DND-41 (cell line): ENCODE measurements at places on chromosomes 5 and 9.

DNA sequence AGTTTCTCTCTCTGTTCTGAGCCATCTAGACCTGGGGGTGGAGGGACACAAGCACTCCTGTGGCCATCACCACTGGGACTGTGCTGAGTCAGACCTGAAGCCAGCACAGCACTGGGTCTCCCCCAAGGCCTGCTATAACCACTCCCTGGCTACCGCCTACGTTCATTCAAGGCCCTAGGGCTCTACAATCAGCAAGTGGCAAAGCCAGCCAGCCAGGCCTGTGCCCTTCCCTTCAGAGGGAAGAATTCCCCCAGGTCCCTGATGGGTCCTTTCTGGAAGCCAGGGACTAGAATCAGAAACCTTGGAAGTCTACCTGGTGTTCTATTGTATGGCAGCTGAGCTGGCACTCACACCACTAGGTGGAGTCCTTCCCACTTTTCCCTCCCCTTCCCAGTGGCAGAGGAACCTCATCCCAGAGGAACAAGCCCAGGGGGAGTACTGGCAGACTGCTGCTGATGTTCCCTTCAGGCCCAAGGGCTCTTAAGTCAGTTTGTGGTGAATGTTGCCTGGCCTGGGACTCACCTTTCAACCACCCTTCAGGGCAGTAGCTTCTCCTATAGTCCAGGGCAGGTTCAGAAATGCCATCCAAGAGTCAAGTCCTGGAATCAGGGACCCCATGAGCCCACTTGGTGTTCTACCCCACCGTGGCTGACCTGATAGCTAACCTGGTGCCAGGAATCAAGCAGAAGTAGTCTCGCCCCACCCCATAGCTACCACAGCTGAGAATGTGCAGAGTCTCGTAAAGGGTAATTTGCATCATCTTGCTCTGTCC, 20.0 kb downstream of the JMY start:
- H3K4me3 ChIP-seq, result no peak overlapping the region
- DNase-seq, result no peak
- H3K27me3 ChIP-seq, result no peaks in the 10 kb centered on the region
- peaks cover 6% of the 10 kb centered on the region; the same call in 1 of the 2 replicates for H3K36me3 ChIP-seq

GRCh38 chr5:132635873-132636272, 22.1 kb upstream of the IL13 start:
- H3K4me3 ChIP-seq, result no peak overlapping the region
- no peak overlapping the region for H3K27ac ChIP-seq
- H3K27me3 ChIP-seq, result no peaks in the 10 kb centered on the region

GRCh38 chr5:139648205-139649081, at the start of gene CXXC5:
TSS of gene CXXC5 (plus strand) at chr5:139648349. CDS start at chr5:139680524, 32,175 bp downstream.
- H3K4me1 ChIP-seq, result peaks cover 46% of the 10 kb centered on the region
- peak within 1 kb of the TSS; percentile 62; the same call in 1 of the 2 replicates for H3K27ac ChIP-seq
- H3K27me3 ChIP-seq, result peaks cover 26% of the 10 kb centered on the region
- peak; percentile 77 for DNase-seq
- H3K4me3 ChIP-seq, result peak within 1 kb of the TSS; percentile 75

DNA sequence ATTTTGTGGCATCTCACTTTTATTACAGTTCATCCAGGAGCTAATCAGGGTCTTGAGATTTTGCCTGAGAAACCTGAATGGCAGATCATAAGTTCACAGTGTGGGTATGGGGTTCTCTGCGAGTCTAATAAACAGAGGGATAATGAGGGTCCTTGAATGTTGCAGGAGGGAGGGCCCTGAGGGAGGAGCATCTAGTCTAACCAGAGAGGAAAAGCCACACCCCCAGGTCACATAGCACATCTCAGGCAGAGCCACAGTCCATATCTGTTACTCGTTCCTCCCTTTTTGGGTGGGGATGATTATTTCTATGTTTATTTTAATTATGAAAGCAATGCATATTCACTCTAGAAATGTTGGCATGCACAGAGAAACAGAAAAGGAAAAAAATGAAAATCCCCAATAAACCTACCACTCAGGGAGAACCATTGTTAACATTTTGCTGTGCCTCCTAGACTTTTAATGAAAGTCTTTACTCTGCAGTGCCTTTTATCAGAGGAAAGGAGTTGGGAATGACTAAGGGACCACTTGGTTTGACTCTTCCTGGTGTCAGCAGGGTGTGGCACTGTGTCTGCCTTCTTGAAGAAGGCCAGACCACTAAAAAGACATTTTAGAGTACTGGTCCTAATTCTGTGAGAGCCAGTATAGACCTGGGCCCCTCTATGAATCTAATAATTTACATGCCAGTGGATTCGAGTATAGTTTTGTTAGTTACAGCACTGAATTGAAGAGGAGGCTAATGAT, 2.8 kb downstream of the GALNT12 start:
- no peak overlapping the region for H3K4me3 ChIP-seq
- no peak overlapping the region for H3K27ac ChIP-seq
- DNase-seq, result no peak
- H3K36me3 ChIP-seq, result no peaks in the 10 kb centered on the region

DNA sequence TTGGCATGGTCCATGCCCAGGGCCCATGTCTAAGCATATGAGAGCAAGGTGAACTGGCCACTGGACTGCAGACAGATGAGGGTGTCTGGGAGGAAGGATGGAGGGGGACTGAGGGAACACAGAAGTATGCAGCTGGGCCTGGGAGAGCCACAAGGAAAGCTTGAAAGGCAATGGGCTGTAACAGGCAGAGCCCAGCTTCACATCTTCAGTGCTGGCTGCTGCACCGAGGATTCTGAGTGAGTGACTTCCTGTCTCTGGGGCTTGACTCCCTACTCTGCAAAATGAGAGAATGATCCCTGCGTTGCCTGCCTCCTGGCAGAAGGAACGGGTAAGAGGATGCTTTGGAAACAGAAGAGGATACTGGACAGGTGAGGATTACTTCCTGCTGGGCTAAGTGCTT, 29.0 kb downstream of the COL15A1 start:
- H3K27ac ChIP-seq, result no peak overlapping the region
- H3K4me3 ChIP-seq, result no peak overlapping the region
- DNase-seq, result no peak
- H3K36me3 ChIP-seq, result no peaks in the 10 kb centered on the region

- no peaks in the 10 kb centered on the region for H3K4me1 ChIP-seq
- no peak for DNase-seq
- no peak overlapping the region for H3K27ac ChIP-seq
- no peaks in the 10 kb centered on the region for H3K36me3 ChIP-seq
- no peak overlapping the region for H3K4me3 ChIP-seq
- no peaks in the 10 kb centered on the region for H3K27me3 ChIP-seq
Measured at GRCh38 chr9:5569409-5569808, 59.1 kb downstream of the PDCD1LG2 start.

- no peak overlapping the region for H3K27ac ChIP-seq
- H3K27me3 ChIP-seq, result no peaks in the 10 kb centered on the region
- peaks cover 10% of the 10 kb centered on the region; the same call in 1 of the 2 replicates for H3K4me1 ChIP-seq
- DNase-seq, result peak; percentile 69
- H3K36me3 ChIP-seq, result peaks cover 10% of the 10 kb centered on the region
- no peak overlapping the region for H3K4me3 ChIP-seq
Measured at GRCh38 chr9:107340920-107341632, 58.0 kb downstream of the RAD23B start.

- no peak for DNase-seq
- H3K36me3 ChIP-seq, result no peaks in the 10 kb centered on the region
- no peaks in the 10 kb centered on the region for H3K4me1 ChIP-seq
- no peaks in the 10 kb centered on the region for H3K27me3 ChIP-seq
- H3K4me3 ChIP-seq, result no peak overlapping the region
Measured at GRCh38 chr9:87894998-87895625, 12.4 kb downstream of the SPATA31E1 start.

GRCh38 chr5:131671409-131671808, 36.4 kb upstream of the RAPGEF6 start:
- no peaks in the 10 kb centered on the region for H3K27me3 ChIP-seq
- no peak overlapping the region for H3K4me3 ChIP-seq
- H3K36me3 ChIP-seq, result peaks cover 85% of the 10 kb centered on the region
- H3K27ac ChIP-seq, result no peak overlapping the region

DNA sequence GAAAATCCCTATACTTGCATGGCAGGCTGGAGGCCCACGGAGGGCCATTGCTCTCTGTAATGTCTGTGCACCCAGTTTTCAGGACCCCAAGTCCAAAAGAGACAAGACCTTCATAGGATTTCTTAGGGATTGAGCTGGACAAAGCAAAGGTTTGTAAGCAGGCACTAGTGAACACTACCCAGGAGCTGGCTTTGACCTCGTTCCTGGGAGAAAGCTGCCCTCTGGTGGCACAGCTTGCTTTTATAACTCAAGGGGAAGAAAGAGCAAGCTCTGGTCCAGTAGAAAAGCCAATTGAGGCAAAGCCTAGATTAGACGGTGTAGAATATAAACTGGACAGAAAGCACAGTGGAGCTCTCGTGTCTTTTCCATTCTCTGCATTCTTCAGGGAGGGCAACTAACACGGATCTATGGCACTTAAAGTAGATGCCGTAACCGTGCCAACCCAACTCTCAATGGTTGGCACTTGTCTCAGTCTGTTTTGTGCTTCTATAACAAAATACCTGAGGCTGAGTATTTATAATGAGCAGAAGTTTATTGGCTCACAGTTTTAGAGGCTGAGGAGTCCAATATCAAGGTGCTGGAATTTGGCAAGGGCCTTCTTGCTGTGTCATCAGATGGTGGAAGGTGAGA, 7.9 kb downstream of the GABRP start:
- H3K4me1 ChIP-seq, result no peaks in the 10 kb centered on the region
- H3K36me3 ChIP-seq, result no peaks in the 10 kb centered on the region
- no peaks in the 10 kb centered on the region for H3K27me3 ChIP-seq
- no peak overlapping the region for H3K27ac ChIP-seq
- DNase-seq, result peak; percentile 9

DNA sequence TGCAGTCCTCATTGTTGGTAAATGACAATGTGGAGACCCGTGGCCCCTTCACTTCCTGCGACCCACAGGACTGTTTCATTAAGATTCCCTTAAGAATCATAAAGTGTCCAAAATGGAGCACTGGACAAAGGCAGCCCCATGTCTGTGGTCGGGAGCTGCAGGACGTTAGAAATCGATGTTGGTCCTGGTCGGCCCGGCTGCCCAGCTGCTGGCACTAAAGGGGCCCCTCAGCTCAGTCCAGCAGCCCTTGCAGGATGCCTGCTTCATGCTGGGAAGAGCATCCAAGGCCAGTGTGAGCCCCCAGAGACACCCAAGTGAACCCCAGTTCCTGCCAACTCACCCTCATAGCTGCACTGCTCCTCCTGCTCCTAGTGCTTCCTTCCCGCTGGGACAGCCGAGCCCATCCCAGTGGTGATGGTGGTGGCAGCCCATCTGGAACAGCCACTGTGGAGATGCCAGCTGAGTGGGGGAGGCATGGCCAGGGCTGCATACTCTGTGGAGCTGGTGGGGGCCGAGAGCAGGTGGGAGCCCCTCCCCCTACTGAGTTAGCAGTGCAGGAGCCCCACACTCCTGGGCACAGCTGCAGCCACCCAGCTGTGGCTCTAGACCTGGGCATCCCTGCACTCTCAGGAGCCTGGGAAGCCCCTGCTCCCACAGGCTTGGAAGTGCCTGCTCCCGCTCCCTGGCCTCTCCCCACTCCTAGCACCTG, 168.0 kb upstream of the IRX2 start:
- H3K4me1 ChIP-seq, result no peaks in the 10 kb centered on the region
- no peak overlapping the region for H3K4me3 ChIP-seq
- no peak overlapping the region for H3K27ac ChIP-seq
- no peaks in the 10 kb centered on the region for H3K27me3 ChIP-seq
- DNase-seq, result no peak

GRCh38 chr5:134125039-134126015, 10.8 kb downstream of the TCF7 start:
- H3K36me3 ChIP-seq, result peaks cover 8% of the 10 kb centered on the region
- DNase-seq, result no peak
- H3K27ac ChIP-seq, result no peak overlapping the region
- no peak overlapping the region for H3K4me3 ChIP-seq
- H3K4me1 ChIP-seq, result peaks cover 13% of the 10 kb centered on the region

DNA sequence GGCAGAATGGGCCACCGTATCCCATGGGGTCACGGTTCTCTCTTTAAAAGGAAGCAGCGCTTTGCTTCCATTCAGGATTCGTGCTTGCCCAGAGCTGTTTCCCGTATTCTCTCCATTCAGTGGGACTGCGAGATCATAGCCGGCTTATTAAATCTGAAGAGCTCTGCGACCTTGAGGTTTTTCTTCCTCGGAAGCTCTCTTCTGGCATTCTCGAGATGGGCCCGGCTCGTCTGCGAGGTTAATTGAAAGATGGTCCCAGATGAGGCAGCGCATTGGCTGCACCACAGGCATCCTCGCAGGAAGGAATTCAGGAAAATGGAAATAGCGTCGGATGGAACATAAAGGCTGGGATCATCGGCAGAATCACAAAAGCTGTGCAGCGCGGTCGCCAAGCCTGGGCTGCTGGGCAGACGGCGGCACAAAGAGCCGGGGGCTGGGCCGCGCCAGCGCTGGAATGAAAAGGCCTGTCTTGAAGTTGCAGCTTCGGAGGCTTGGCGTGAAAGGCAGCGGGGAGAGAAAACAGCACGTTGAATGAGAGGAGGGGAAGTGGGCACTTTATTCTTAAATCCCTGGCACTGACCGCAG, 236.2 kb downstream of the IRX2 start:
- no peaks in the 10 kb centered on the region for H3K36me3 ChIP-seq
- H3K4me1 ChIP-seq, result no peaks in the 10 kb centered on the region
- H3K27ac ChIP-seq, result no peak overlapping the region
- no peaks in the 10 kb centered on the region for H3K27me3 ChIP-seq

DNA sequence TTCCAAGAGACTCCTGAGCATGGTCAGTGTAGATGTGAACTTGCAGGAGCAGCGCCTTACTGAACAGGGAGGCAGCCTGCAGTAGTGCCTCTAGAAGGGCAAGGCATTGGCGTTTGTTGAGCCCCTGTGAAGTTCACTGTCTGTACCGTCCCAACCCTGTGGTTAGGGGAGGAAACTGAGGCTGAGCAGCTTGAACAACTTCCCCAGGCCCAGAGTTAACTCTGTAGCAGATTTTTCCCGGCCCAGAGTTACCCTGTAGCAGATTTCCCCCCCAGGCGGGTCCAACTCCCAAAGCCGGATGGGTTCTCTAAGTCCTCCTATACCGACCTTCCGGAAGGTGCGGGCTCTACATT, 9.6 kb downstream of the LMX1B start:
- H3K4me1 ChIP-seq, result no peaks in the 10 kb centered on the region
- H3K27ac ChIP-seq, result no peak overlapping the region
- H3K4me3 ChIP-seq, result no peak overlapping the region
- H3K27me3 ChIP-seq, result peaks cover 23% of the 10 kb centered on the region

DNA sequence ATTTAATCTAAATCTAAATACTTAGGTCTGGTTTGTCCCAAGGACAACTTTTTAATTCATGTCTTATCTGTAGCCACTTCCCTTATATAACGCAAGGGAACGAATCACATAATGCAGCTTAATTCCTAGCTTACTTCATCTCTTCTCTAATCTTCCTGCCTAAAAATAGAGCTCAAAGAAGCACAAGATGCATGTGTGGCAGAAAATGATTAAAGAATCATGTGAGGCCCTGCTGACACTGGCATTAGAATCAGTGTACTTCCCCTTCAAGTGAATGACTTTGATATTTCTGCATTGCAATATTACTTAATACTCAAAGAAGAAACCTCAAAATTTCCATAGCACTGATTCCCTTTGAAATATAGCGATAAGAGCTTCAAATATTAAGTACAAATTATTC, 317.9 kb upstream of the FTMT start:
- no peaks in the 10 kb centered on the region for H3K36me3 ChIP-seq
- H3K27me3 ChIP-seq, result no peaks in the 10 kb centered on the region
- DNase-seq, result no peak
- H3K4me3 ChIP-seq, result no peak overlapping the region
- no peaks in the 10 kb centered on the region for H3K4me1 ChIP-seq
- H3K27ac ChIP-seq, result no peak overlapping the region

- no peak for DNase-seq
- H3K4me1 ChIP-seq, result peaks cover 30% of the 10 kb centered on the region
- peaks cover 17% of the 10 kb centered on the region for H3K36me3 ChIP-seq
- H3K4me3 ChIP-seq, result no peak overlapping the region
- H3K27me3 ChIP-seq, result no peaks in the 10 kb centered on the region
Measured at GRCh38 chr9:92666236-92666635, 3.7 kb downstream of the IPPK start.
